ENCODE measurements at places on chromosomes 7 and 10.

GRCh38 chr7:17142831-17143541, 155.5 kb upstream of the AHR start:
- DNase-seq: peak; percentile 7

DNA sequence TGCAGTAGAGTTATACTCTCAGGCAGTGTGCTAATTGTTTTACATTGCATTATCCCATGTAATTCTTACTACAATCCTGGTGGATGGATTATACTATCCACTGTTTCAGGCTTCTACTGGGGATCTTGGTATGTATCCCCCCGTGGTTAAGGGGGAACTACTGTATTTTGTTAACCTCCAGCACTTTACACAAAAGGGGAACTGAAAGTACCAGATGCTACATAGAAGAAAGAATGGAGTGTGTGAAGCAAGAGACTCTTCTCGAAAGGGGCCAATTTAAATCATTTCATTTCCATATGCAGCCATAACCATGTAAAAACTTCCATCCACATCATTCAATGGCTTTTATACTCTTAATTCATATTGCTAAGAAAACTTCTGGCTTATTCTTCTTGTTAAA, 69.4 kb downstream of the C1GALT1 start:
- no peak for DNase-seq

- DNase-seq: no peak
Measured at GRCh38 chr10:52249850-52250395, 64.2 kb upstream of the DKK1 start.

DNA sequence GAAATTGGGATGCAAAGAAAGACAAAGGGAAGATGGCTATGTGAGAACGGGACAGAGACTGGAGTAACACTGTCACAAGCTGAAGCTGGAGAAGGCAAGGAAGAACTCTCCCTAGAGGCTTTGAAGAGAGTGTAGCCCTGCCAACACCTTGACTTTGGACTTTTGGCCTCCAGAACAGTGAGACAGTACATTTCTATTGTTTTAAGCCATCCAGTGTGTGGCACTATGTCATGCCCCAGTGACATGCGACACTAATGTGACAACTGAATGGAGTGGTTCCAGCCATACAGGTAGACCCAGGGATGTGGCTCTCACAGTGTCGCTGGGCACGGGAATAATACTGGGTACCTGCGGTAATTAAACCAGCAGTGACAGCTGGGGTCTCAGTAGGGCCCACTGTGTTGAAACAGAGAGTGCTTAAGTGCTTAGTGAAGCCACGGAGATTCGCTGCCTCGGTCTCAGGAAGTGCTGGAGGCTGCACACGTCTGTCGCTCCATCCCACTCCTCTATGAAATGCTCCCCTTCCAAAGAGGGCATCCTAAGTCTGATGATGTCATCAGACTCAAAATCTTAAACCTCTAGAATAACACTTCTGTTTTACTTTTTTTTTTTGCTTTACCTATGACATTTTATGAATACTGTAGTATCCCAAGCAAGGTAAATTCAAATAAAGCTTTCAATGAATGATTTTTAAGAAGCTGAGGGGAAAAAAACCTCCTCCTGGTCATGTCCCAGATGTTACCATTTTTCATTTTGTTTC, 154.6 kb upstream of the RHEB start:
- no peak for DNase-seq

DNA sequence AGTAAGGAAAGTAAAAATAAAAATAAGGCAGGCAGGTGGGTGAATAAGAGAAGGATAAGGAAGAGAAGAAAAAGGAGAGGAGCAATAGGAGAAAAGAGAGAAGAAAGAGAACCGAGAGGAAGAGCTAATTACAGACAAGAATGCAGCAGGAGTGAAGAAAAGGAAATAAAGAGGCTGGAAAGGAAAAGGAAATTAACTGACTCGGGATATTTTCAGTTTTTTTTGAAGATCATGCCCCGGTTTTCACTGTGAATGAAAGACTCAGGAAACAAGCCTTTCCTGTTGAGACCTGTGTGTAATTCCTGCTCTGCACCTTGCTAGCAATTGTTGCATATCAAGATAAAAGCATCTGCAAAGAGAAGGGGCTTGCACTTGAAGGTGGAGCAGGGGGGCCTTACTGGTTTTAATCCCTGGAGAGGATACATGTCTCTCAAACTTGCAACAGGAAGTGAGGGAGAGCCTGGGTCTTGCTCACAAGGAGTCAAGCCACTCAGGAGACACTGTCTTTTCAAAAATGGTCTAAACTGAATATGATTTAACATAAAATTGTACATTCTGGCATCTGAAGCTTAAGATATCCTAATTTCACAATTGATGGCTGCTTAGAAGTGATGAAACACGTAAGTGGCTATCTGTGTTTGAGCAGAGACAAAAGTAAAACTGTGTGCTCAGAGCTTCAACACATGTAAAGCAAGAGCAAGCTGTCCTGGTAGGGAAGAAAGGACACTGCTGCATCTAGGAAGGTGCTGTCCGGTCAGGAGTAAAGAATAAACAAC, 157.6 kb downstream of the FAM107B start:
- DNase-seq: no peak

GRCh38 chr7:74280985-74281384, 8.2 kb upstream of the CLIP2 start:
- DNase-seq: no peak

- DNase-seq: no peak
Measured at GRCh38 chr7:19698331-19698730, 10.5 kb downstream of the POLR1F start.

GRCh38 chr7:2301511-2301863, 12.8 kb downstream of the SNX8 start:
- DNase-seq: no peak

DNA sequence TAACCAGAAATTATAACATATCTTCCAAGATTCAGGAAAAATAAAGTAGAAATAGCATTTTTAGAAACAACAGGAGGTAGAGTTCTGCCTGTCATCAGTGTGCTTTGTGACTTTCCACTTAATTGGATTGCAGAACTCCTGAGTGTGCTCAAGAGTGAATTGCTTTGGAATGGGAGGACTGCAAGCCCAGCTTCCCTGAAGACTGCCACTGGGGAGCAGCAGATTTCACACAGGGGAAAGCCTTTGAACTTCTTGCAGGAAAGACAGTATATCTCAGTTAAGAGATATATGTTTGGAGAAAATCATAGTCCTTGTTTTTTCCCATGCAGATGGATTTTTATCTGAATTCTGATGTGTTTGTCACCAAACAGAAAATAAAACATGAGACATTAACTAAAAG, 124.5 kb downstream of the TMEM168 start:
- DNase-seq: peak; percentile 13

DNA sequence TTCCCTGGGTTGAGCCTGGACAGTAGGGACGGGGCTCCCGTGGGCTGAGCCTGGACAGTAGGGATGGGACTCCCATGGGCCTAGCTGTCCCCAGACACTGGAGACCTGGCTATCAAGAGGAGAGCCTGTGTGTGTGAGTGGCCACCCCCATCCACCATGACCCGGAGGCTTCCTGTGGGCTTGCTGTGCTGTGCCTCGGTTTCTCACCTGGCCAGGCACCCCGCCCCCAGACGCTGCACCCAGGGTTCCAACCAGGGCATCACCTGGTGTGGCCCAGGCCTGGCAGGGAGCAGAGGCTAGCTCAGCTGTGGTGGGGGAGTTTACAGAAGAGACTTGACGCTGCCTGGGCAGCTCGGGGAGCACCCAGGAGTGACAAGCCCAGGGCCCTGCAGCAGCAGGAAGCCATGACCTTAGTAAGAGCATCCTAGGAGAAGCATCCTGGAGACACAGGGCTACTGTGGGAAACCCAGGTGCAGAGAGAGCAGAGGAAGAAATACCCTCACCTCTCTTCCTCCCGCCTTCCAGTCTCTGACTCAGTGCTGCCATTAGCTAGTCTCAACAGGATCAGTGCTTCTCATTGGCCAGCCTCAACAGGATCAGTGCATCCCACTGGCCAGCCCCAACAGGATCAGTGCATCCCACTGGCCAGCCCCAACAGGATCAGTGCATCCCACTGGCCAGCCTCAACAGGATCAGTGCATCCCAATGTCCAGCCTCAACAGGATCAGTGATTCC, 61.0 kb downstream of the PDGFA start:
- no peak for DNase-seq

DNA sequence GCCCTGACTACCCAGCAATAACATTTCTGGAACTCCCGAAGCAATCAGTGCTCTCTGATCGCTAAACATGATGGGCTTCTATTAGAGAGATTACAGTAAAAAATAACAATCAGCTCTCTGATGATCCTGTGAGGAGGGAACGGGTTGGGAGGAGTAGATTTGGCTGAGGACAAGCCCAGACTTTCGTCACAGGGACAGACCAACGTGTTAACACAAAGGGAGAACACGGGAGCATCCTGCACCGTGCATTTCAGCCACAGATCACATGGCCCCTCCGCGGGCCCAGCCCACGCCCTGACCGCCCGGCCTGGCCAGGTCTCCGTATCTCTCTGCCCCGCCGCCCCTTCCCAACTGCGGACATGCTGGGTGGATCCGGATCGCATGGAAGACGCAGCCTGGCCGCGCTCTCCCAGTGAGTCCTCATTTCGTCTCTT, 95.0 kb upstream of the AGBL3 start:
- DNase-seq: peak; percentile 81

- DNase-seq: no peak
Measured at GRCh38 chr7:156666368-156667109, 26.0 kb downstream of the RNF32 start.

DNA sequence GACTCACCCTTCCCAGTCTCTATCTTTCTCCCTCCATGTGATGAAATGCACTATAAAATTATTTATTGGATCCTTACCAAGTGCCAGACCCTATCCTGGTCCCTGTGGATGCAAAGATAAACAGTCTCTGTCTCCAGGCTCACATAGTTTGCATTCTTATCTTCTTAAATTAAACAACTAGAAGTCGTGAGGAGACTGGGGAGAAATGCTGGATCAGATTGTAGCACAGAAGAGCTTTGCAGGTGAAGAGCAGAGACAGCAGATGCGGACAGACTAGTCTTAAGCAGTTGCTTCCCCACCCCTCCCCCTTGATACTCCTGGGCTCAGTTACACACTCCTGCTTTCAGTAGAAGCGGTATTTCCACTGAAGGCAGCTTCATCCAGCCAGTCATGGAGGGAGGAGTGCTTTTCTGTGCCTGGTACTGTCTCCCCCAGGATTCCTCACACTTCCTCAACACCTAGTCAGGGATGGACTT, 20.8 kb upstream of the CDK1 start:
- peak; percentile 55 for DNase-seq

Measured in fibroblast of upper back skin (primary cell).